ENCODE measurements at places on chromosomes 11 and 22.

DNA sequence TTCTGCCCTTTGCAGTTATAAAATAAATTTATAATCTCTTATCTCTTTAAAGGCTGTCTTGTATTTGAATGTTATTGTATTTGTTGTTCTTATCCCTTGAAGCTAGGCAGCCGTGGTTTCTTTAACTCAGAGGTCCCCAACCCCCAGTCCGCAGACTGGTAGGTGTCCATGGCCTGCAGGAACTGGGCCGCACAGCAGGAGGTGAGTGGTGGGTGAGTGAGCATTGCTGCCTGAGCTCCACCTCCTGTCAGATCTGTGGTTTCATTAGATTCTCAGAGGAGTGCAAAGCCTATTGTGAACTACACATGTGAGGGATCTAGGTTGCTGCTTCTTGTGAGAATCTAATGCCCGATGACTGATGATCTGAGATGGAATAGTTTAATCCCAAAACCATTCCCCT lies 380.0 kb upstream of the CCDC90B start:
- DNase-seq = no peak

GRCh38 chr11:3893311-3893710 lies 37.8 kb downstream of the STIM1 start:
- no peak for DNase-seq

- no peak for DNase-seq
These were observed at the start of gene NOX4 for GRCh38 chr11:89490981-89491690. Gene NOX4, minus strand, starts transcription at chr11:89491375. Its CDS starts 129 bp downstream, at chr11:89491246.

DNA sequence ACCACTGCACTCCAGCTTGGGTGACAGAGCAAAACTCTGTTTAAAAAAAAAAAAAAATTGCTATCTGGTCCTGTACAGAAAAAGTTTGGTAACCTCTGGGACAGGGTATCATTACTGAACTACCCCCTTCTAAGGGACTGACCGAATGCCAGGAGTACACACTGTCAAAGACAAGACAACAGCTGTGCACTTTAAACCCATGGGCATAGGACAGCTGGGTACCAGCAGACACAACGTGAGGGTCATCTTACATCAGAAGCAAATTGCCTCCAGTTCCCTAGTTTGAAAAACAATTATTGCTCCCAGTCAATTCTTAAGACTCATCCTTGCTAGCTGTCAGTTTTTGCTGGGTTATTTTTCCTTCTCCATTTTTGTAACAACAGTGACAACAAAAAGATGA lies 17.8 kb downstream of the CD59 start:
- DNase-seq = no peak

DNA sequence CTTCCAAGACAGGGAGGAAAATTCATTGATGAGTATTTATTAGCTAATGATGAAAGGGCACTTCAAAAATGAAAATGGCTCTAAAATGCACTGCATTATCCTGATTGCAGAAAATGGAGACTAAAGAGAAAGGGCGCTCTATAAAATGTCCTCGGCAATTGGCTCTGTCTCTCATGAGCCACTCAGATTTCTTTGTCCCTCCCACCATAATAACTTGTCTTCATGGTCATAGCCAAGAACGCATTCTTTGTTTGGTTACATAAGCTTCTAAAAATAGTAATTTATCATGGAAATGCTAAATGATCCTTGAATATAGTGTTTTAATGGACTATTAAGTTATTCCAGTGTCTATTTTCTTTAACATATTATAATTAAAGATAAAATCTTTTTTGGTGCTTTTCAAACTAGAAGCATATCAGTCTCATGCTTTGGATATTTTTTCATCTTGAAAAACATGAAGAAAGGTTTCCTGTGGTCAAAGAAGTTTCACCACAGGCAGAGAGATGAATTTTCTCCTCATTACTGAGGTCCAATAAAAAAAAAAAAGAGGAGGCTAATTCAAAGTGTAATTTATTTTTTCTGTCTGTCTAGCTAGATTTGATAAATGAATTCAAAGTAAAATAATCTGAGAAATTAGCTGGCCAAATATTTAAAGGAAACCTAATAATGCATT lies 238.1 kb upstream of the BLID start:
- no peak for DNase-seq

DNA sequence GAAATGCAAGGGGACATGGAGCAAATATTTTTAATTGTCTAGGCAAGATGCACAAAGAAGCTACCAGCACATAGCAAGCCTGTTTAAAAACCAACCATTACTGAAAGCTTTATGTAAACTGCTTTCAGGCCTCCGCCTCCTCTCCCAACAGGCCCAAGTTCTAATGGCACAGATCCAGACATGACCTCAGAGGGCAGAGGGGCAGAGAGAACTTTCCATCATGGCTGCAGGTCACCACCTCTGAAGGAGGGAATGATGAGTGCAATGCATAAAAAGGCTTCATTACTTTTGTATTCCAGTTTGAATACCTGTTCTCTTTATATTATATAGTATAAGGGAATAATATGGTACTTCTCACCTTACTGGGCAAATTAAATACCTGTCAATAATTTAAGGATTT lies 15.2 kb downstream of the DDX17 start:
- DNase-seq = no peak

GRCh38 chr11:60905047-60905446 lies 1.3 kb downstream of the PRPF19 start:
- no peak for DNase-seq

GRCh38 chr11:92744929-92745585 lies 224.4 kb upstream of the MTNR1B start:
- no peak for DNase-seq

DNA sequence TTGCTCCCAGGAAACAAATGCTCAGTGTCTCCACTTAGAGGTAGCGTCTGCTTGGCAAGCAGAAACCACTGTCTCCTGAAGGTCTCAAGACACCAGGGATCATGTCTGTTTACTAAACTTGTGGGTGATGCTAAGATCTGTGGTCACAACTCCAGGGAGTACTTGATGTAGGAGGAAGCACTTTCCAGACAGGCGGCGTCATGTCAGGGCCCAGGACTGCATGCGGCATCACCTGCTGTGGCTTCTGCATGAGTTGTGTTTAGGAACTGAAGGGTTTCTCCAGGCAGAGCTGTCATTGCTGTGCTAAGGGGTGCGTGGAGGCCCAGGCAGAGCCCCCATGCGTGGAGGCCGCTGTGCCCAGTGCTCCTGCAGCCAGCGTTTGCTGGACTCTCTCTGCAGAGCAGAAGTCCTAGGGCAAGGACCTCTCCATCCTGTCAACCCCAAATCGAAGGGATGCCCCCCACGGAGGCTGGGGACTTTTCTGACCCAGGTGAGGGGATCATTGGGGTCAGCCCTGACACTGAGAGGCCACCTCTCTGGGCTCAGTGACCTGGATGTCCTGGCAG lies 8.1 kb upstream of the PANX2 start:
- DNase-seq = no peak

DNA sequence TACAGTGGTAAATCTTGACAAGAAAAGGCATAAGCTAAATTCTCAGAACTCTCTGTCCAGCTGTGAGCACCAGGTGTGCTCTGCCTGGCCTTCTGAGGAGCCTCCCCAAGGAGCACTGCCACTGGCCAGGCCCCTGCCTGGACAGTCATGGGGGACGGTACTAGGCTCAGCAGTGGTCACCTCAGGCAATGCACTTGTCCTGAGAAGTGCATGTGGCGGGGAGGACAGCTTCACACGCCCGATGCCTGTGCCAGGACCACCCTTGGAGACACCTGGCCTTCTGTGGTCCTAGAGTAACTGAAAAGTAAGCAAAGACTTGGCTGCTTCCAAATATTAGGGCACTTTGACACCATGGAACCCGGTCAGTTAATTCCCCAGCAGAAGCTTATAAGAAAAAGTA lies 28.6 kb upstream of the SCGB1A1 start:
- no peak for DNase-seq

DNA sequence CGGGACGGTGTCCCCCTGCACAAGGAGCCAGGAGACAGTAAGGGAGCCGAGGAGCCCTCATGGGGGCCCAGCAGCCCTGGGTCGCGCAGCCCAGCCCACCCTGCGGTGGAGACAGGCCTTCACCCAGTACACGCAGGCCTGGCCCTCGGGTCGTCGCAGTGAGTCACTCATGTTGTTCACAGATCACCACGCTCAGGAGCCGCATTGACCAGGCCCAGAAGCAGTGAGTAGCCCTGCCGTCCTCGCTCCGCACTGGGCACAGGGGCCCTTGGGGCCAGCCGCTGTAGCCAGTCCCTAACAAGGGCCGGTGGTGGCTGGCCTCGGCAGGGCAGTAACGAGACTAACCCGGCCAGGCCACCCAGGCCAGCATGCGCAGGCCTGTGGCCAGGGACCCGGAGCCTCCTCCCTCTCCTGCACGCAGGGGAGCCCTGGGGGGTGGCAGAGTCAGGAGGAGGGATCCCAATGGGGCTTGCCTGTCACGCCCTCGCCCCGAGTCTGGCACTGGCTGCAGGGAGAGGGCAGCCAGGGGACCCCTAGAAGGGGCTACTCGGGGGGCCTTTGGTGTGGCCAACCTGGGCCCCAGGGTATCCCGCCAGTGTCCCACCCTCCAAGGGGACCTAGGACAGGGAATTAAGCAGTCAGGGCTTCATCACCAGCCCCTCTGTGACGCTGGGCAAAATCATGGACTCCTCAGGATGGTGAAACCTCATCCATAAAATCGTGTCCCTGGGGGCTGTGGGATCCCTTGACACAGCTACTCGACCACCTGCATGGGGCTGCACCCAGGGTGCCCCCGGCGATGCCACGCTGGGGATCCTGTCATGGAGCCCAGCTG lies 10.1 kb upstream of the MRPL23 start:
- no peak for DNase-seq

GRCh38 chr22:41826430-41827383 lies 6.2 kb upstream of the SREBF2 start:
- no peak for DNase-seq

DNA sequence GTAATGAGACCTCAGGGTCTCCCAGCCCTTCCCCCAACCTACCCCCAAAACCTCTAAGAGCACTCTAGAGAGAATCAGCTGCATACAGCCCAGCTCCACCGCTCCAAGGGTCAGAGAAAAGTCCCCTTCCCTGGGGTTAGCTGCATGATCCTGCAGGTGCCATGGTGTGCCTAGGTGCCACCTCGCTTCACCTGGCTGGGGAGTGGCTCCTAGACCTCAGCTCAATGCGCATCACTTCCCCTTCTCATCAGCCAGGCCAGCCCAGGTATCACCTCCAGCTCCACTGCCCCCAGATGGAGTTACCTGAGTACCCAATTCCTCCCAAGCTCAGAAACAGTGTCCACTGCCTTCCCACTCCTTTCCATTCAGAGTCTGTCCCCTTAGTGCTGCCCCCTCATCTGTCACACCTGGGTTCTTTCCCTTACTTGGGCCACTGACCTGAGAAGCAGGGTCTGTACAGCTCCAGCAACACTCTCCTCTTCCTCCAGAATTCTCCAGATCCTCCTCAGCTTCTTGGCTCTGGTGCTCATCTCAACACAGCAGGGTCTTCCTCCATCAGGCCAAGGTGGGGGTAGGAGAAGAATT lies 1.3 kb downstream of the STARD10 start:
- no peak for DNase-seq

- DNase-seq = no peak
These were observed 2.0 kb downstream of the SLC6A5 start for GRCh38 chr11:20601221-20601914.

DNA sequence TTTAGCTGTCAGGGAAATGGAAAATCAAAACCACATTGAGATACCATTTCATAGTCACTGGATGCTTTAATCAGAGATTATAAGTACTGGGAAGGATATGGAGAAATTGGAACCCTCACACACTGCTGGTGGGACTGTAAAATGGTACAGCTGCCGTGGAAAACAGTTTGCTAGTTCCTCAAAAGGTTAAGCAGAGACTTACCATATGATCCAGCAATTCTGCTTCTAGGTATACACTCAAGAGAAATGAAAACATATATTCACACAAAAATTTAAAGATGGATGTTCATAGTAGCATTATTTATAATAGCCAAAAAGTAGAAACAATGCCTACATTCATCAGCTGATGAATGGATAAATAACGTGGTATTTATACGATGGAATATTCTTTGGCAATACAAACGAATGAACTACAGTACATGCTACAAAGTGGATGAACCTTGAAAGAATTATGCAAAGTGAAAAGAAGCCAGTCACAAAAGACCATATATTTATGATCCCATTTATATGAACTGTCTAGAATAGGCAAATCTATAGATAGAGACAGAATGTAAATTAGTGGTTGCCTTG lies 23.0 kb downstream of the RNF121 start:
- no peak for DNase-seq

DNA sequence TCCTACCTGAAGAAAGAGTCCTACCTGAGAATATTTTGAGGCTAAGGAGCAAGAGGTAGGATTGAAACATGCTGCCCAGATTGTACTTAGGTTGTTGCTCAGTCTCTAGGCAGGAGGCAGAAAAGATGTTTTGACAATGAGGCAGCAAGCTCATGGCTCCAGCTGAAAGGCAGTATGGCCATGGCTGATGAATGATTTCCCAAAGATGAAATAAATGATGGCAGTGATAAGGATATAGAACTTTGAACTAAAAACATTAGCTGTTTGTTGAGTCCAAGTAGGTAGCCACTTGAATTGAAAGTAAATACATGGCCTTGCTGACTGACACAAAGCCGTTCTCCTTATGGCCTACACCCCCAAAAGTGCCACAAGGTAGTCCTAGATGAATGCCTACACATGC lies 6.8 kb upstream of the NEU3 start:
- no peak for DNase-seq

- DNase-seq = no peak
These were observed 198.5 kb downstream of the MYO18B start for GRCh38 chr22:25940479-25940878.

DNA sequence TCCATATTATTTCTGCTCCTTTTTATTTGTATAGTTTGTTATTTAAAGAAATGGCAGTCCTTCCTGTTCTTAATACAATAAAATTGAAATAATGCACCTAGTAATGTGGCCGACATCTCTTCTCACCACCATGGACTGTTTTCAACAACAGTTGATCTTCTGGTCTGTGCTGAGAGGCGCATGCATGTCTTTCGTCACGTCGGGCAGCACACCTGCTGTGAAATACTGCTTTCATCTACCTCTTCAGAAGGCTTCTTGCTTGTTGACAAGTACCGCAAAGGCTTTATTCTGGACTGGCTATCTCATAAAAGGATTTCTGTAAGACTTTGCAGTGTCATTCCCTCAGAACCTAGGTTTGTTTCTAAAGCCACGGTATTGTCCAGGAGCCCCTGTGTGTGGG lies 13.9 kb upstream of the MYO18B start:
- no peak for DNase-seq

- DNase-seq = no peak
These were observed 10.4 kb downstream of the MICAL3 start for GRCh38 chr22:18013947-18014346.

GRCh38 chr11:2799881-2800654 lies 85.5 kb downstream of the CDKN1C start:
- DNase-seq = no peak

DNA sequence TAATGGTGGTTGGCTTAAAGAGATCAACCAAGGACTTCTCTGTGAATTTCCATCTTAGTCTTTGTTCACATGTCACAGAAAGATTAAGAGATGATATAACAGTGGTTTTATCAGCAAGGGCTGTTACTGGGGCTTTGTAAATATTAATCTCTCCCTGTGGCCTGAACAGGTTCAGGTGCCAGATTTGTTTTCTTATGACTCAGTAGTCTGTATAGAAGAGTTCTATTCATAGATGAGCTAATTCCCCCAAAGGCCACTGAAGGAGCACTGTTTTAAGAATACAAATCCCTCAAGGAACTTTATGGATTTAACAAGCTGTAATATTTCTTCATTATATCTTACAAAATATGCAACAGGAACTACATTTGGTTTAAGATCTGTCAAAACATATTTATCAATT lies 50.4 kb downstream of the TCP11L1 start:
- DNase-seq = no peak

GRCh38 chr11:7222619-7223018 lies 29.1 kb upstream of the SYT9 start:
- DNase-seq = no peak

Measured in CD4-positive, alpha-beta memory T cell (primary cell).